ENCODE measurements at places on chromosomes 2 and 18.

- DNase-seq = no peak
Measured at GRCh38 chr2:232402518-232402917, 4.1 kb upstream of the ALPG start.

DNA sequence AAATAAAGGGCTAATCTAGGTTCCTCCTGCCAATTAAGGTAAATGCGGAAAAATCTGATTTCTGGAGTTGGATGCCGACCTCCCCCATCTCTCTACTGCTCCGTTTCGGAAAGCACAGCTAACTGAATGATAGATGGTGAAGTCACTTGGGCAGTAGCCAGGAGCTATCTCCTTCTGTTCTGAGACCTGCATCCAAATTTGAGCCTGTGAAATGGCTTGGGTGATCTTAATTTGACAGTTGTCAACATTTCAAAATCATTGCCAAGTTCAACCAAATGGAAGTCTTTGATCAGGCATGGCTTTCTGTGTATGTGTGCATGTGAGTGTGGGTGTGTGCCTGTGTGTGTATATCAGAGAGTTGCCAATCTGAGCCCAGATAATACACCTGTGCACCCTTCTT is 217.2 kb downstream of the ZNF516 start:
- no peak for DNase-seq

DNA sequence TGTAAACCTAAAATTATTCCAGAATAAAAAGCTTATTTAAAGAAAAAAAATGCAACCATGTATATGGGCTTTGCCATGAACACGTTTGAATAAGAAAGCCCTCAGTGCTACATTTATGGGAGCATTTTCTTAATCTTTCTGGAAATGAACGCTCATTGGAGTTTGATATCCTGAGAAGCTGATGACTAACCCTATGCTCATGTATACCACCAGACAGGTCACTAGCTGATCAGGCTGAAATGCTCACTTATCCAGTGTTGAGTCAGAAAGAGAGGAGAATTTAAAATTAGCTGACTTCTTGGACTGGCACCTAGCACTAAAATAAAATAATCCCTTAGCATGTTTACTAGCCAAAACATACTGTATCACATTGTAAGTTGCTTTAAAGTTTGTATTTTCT is 254.9 kb upstream of the SIX3 start:
- no peak for DNase-seq

- DNase-seq = no peak
Measured at GRCh38 chr2:2656115-2657011, 325.3 kb upstream of the MYT1L start.

- no peak for DNase-seq
Measured at GRCh38 chr2:207619764-207620203, 5.4 kb downstream of the METTL21A start.

DNA sequence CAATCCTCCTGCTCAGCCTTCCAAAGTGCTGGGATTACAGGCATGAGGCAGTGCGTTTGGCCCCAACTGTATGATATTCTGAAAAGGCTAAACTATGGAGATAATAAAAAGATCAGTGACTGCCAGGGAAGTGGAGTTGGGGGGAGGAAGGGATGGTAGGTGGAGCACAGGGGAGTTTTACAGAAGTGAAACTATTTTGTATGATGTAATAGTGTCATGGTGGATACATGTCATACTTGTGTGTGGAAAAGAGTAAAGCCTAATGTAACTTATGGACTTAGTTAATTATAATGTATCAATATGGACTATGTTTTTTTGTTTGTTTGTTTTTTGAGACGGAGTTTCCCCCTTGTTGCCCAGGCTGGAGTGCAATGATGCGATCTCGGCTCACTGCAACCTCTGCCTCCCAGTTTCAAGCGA is 2.9 kb upstream of the GGCX start:
- no peak for DNase-seq

DNA sequence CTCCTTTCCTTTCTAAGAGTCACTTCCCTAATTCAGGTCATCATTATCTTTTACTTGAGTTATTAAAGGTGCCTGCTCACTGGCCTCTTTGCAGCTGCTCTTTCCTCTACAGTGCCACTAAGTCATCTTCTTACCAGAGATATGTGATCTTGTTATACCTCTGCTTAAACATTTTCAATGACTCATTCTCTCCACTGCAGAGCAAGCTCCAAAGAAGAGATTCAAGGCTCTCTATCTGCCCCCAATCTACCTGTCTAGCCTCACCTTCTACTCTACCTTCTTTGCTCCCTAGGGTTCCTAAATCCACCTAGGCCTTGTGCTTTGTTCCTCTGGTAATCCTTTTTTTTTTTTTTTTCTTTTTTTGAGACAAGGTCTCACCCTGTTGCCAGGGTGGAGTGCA is 3.1 kb downstream of the ARHGEF33 start:
- no peak for DNase-seq

DNA sequence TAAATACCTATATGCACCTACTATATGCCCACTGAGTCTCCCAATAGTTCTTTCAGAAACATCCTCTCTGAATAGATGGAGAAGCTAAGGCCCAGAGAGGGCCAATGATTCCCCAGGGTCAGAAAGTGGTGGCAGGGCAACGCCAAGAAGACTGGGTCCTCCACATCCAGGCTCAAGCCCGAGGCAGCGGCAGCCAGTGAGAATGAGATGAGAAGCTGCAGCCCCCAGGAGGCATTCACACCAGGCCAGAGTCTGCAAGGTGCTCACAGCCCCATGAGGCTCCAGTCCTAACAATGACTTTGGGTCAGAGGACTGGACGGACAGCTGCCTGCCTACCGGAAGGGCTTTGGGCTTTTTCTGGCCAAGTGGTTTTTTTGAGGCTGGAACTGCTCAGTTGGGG is 3.5 kb downstream of the TEX261 start:
- DNase-seq = no peak
